Hematopoietic multipotent progenitor cell treated with erythropoietin and hydrocortisone succinate and interleukin-3 and kit ligand, for 17 days (in vitro differentiated cells): ENCODE measurements at places on chromosomes 7 and 10.

- no peak for DNase-seq
Measured at GRCh38 chr7:107843184-107843583, 40.2 kb upstream of the SLC26A3 start.

DNA sequence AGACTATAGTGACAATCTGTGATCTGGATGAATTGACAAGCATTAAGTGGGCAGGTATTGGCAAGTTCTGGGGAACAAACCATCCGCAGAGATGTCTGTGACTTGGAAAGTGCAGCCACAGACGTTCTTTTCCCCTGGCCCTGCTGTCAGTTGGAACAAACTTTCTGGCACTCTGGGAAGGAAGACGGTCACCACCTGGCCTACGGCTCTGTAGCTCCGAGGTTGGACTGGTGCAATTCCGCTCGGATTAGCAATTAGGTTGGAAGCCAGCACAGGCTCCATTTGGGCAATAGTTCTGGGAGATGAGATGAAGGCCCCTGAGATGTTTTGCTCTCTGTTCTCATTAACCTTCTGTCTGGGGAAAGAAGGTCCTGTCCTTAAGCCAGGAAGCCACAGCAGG lies 437.5 kb downstream of the CALN1 start:
- no peak for DNase-seq

GRCh38 chr10:70856454-70856853 lies 31.9 kb downstream of the PCBD1 start:
- no peak for DNase-seq

DNA sequence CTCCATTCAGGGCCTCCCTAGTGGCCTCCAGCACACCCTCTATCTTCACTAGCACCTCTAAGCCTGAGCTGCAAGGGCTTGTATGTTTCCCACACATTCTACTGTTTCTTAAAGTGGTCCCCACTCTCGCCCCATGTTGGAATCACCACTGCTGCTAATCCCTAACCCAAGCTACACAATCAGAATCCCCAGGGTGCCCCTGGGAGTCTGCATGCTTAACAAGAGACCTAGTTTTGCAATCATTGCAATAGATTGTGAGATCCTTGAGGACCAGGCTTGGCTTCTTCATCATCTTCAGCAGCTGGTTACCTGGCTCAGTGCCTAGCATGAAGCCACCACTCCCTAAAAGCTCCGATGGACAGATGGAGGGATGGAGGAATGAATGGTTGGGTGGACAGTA lies 113.9 kb downstream of the MYOF start:
- no peak for DNase-seq

DNA sequence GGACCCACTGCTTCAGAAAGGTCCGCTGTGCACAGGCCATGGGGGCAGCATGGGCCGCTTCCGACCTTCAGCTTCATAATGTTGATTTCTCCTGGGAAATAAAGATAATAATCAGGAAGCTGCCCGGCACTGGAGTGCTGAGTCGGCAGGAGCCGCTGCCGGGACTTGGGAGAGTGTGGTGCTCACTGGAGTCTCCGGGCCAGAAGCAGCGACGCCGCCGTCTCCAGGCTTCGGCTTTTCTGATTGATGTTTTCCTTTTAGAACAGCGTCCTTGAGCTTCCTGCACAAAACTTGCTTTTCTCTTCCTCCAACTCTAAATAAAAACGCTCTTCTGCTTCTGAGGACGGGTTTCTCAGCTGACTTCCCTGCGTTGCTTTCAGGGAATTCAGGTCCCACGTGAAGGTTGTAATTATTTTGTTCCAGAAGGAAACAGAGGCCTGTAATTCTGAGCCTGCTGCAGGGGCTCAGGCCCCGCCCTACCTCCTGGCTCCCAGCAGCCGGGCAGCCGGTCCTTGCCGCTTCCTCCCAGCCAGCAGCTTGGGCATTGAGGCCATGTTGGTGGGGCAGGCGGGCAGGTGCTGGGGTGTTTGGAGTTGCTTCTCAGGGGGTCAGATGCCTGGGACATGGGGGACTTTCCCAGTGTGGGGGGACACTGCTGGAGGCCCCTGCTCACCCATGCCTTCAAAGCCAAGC lies 14.7 kb downstream of the PWWP2B start:
- no peak for DNase-seq

GRCh38 chr10:128187788-128188185 lies 61.6 kb upstream of the MKI67 start:
- no peak for DNase-seq

GRCh38 chr10:68367121-68367520 lies 34.4 kb upstream of the PBLD start:
- no peak for DNase-seq

- no peak for DNase-seq
Measured at GRCh38 chr10:124143721-124144120, 50.3 kb upstream of the CHST15 start.

GRCh38 chr10:34701194-34701593 lies 113.9 kb downstream of the PARD3 start:
- no peak for DNase-seq

GRCh38 chr10:99656199-99657064 lies 2.9 kb upstream of the ENTPD7 start:
- DNase-seq, result no peak

- no peak for DNase-seq
Measured at GRCh38 chr10:77179015-77179695, 458.5 kb downstream of the KCNMA1 start.

DNA sequence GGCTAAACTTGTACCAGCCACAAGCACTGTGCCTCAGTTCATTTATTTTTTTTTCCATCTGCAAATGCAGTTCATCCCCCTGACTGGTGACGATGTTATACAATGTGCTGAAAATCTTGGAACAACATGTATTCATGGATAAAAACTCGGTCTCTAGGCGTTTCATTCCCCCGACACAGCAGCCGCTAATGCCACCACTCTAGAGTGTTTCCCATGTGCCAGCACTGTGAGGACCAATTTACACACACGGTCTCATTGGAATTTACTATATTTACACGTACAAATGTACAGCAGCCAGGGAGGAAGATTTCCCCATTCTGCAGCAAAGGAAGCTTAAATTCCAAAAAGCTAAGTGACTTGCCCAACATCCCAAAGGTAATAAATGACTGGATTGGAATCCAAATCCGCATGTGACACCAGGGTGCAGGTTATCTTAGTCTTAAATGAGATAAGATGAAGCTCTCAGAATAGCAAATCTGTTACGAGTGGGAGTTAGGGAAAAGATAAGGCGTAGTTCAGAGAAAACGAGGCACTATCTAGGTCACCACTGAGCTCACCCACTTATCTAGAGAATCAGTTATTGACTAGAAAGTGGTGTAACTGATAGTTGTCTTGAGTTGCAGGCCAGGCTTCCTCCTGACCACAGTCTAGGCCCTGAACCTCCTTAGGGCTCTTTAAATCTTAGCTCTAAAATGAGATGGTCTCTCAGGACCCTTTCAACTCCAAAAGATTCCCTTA lies 36.7 kb downstream of the FAM107B start:
- no peak for DNase-seq

DNA sequence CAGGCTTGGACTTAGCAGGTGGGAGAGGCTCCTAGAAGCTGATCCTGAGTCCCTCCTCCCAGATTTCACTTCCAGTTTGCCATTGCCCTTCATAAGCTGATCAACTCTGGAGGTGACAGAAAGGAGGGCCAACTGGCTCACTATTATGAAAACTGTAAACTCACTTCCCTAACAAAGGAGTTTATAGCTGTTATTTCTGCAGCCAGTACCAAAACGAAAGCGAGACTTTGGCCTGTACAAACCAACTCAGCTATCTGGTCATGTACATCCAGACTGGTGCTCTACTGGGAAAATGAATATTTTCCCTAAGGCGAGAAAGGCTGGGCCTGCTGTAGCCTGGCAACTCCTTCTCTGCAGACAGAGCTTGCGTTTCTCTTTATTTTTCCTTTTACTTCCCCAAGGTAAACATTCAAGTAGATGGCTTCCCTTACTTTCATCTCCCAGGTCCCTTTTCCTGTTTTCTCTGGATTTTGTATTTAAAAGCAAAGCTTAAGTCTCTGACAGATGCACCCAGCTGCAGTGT lies 54.7 kb downstream of the GALNT17 start:
- DNase-seq, result no peak

DNA sequence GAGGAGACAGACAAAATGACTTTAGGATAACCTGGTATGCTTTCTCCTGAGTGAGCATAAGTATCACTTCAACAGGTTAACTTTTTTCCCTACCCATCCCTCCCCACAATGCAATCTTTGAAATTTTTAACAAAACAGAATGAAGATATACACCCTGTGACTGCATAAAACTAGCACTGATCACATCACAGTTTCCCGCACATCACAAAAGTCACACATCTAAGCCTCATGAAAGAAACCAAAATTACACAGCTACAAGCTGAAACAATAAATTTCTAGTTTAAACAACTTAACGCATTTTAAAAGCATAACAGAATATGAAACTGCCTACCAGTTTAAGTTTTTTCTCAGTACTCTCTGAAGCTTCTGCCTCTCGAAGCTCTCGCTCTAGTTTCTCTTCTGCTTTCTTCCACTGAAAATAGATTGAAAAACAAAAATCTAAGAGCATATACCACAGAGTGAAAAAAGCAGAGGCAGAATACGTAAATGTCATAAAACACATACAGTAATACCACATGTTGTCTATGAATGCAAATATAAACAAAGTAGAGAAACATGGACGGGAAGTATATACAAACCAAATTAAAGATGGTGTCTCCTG lies 18.1 kb downstream of the NOC3L start:
- no peak for DNase-seq

DNA sequence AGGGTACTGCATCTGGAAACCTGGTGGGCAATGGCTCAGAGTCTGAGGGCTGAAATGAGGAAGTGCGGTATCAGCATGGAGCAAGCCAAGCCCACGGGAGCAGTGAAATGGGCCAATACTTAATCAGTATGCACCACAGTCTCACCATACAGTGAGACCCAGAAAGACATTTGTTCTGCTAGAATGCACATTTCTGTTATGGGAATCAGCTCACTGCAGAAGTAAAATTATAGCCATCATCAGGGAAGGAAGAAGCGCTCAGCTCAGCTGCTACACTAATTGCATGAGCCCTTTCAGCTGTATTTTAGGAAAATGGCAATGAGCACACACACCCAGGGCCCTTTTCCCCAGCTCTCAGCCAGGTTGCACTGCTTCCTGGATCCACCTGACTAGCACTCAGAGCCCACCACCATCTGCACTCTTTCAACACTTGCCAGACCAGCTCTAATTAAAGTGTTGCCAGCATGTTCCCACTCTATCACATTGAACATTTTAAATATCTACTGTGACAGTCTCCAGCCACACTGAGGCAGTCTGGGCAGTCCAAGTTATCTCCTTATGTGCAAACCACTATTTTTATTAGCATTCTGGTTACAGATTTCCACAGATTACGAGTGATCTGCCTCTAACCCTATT lies 44.2 kb upstream of the PIK3AP1 start:
- no peak for DNase-seq

DNA sequence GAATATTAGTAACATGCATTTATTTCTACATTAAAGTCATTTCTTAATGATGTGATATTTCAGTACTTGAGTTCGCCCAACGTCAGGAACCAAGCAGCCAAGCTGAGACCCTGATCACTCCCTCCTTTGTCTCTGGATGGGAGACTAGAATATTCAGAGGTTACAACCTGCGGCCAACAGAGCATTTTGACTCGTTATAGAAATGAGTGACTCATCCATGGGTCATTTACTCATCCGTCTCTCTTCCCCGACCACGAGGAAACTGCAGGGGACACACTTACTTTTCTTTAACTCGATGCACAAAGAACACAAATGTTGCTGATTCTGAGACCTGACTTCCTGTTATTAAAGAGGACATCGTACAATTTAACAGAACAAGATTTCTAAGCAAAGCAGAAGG lies 343.3 kb downstream of the FRMD4A start:
- no peak for DNase-seq

- DNase-seq, result no peak
Measured at GRCh38 chr10:47367646-47368045, 16.4 kb downstream of the ZNF488 start.

DNA sequence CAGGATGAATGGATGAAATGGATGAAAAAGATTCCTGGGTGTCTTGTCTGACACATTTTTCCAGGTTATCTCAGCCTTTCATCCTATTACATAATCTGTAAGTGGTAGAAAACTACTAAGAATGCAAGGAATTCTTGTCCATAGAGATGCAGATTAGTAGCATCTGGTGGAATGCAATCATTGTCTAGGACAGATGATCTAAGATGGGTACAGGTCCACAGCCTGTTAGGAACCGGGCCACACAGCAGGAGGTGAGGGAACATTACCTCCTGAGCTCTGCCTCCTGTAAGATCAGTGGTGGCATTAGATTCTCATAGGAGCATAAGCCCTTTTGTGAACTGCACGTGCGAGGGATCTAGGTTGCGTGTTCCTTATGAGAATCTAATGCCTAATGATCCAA lies 225.0 kb downstream of the CALN1 start:
- DNase-seq, result no peak

DNA sequence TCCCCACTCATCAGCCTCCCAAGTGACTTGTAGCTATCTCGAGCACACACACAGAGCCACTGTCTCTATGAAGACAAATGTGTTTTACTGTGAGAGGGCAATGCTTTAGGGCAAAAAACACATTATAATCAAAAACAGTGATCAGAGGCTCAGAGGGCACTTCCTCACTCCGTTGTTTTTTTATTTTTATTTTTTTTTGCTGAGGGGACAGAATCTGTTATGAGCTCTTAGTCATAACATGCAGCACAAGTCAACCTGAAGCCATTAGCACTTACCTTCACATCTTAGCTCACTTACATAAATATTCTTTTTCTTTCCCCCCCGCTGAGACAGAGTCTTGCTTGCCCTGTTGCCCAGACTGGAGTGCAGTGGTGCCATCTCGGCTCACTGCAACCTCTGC lies 157.7 kb downstream of the CALN1 start:
- DNase-seq, result no peak

- DNase-seq, result no peak
Measured at GRCh38 chr10:106981452-106982075, 182.9 kb downstream of the SORCS1 start.

DNA sequence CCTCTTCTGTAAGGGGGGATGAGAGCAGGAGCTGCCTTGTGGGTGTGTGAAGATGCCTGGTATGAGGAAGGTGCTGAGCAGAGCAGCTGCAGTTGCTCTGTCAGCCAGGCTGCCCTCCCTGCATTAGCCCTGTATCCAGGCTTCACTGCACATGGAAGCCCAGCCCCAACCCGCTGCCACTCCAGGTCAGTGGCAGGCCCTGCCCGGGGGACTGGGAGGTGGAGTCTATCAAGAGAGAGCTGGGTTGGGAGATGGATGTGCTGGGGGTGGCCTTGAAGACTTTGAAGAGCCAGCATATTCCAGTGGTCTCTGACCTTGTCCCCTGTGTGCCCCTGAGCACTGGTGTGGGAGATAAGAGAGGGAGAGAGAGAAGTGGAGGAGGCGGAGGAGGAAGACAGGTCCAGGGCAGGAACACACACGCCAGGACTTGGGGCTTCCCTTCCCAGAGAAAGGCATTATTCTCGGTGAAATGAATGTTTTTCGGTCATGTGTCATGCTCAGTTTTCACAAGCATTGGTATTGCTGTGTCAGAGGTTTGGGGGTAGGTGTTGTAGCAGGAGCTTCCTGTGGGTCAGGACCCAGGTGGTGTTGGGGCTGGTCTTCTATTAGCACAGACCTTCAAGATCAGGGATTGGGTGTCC lies 2.6 kb downstream of the PPIF start:
- no peak for DNase-seq

GRCh38 chr10:90269699-90270098 lies 568.3 kb downstream of the KIF20B start:
- DNase-seq, result no peak

GRCh38 chr7:3011211-3011852 lies 32.3 kb downstream of the CARD11 start:
- no peak for DNase-seq

- DNase-seq, result no peak
Measured at GRCh38 chr7:96621932-96622331, 87.7 kb downstream of the SEM1 start.

GRCh38 chr10:117626228-117626627 lies 83.7 kb downstream of the EMX2 start:
- DNase-seq, result no peak

GRCh38 chr7:43456200-43456599 lies 126.7 kb upstream of the STK17A start:
- no peak for DNase-seq
